Mucosa of gallbladder (tissue), 1 donor: ENCODE measurements at places on chromosomes 11 and 22.

- DNase-seq: no peak
Measured at GRCh38 chr11:83061883-83062282, 9.8 kb downstream of the RAB30 start.

DNA sequence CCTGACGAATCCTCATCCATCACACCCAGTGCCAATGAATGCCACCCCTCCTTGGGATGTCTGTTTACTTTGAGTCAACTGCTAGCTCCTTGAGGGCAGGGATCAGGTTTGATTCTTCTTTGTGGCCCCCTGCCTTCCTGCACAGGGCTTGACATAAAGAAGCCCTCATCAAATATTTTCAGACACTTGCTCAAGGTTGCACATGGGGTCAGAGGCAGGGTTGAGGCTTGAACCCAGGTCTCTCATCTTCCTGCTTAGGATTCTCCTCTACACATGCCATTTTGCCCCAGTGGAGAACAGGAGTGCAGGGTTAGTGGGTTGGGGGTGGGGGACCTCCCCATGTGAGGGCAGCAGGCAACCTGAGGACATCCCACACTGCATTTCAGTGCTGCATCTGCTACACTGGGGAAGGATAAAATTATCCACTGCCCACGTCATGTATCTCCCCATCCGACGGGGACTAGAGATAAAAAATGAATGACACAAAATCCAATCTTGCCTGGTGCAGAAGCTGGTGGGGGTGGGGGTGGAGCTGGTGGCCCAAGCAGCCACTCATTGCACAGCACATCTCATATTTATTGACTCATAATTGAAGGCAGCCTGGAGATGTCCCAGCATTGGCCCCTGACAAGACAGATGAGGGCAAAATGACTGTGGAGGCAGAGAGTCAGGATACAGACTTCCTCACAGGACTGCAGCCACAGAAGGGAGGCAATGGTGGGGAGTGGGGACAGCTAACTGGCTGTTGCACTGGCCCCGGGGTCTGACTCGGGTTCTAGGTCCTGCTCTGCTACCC is 41.3 kb downstream of the NEU3 start:
- peak; percentile 8 for DNase-seq

DNA sequence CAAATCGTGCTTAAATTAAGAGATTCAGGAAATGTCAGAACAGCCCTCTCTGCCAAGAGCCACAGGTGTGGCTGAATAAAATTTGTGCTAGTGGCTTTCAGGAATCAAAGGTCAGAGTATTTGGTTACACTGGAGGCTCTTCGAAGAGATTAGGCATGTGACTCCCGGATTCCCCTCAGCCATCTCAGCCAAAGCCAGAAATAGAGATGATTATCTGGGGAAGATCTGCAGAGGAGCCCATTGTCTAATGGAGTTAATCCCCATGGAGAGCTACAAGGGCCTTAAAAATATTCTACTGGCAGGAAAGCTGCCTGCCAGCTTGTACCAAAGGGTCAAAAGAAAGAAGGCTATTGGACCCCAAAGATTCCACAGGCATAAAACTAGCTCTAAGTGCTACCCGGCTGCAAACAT is 1259.5 kb downstream of the TBC1D22A start:
- no peak for DNase-seq

DNA sequence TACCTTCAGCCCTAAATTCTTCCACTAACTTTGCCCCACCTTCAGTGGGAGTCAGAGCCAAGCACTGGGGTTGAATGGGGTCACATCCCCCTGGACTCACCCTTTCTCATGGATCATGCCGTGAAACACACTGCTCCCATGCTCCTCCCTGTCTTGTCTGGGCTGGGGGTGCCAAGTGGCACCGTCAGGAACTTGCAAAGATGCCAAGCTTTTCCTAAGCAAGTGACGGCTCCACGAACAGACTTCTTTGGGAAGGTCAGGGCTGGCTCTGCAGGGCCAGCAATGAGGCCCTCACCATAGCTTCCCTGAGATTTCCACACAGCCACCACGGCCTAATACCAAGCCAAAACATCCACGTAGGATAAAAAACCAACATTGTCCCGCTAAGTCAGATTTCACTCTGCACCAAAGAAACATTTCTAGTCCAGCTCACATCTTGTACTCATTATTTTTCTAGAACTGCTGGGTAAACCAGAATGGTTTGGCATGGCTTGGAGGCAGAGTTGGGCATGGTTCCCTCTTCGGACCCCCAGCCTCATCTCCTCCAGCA is 76.5 kb downstream of the NAT10 start:
- DNase-seq: no peak

DNA sequence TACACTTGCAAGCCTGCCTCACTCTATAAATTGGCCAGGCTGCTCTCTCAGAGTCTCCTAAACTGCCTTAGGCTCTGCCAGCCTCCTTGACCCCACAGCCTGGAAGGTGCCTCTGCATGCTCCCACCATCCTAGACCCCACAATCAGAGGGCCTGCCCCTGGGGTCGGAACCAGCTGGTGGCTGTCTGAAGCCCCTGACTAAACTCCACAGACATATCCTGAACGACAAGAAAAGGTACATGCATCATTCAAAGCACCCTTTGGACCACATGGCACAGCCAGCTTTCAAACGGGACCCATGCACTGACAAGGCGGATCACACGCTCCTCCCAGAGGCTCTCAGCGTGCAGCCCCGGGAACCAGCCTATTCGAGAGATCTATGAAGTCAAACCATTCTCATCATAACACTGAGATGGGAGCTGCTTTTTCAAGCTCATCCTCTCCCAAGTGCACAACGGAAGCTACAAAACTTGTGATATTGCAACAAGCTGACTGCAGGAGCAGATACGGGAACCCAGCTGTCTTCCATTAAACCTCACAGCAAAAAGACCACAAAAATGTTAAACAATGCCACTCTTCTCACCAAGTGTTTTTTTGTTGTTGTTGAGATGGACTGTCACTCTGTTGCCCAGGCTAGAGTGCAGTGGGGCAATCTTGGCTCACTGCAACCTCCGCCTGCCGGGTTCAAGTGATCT is 8.1 kb downstream of the SHANK2 start:
- DNase-seq: no peak

- no peak for DNase-seq
Measured at GRCh38 chr22:45112136-45112879, 51.4 kb upstream of the NUP50 start.
